ENCODE measurements at places on chromosomes 12 and 14.

DNA sequence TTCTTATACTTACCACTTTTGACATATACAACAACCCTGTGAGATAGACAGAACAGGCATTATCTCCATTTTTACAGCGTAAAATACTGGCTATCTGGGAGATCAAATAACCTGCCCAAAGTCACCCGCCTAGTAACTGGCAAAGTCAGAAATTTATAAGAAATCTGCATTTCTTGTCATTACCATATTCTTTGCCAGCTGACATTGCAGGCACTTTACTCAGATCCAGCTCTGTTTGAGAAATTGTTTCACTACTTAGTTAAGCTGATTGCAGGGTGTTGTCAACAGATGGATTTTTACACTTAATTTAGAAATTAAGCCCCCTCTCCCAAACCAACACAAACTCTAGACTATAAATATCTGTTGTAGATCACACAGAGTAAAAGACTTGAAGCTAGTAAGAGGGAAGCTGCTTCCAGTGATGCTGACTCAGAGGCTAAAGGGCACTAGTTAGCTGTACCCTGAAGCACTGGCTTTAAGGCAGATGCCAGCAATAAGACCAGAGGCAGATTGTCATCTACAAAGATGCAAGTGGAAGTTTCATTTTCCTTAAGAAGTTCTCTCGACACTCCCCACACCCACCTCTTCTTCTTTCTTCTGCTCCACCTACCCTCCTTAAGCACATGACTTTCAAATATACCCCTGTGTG lies 153.1 kb downstream of the ANO6 start:
- no peak for DNase-seq

- DNase-seq: no peak
Measured at GRCh38 chr12:80869264-80869663, 68.5 kb downstream of the LIN7A start.

DNA sequence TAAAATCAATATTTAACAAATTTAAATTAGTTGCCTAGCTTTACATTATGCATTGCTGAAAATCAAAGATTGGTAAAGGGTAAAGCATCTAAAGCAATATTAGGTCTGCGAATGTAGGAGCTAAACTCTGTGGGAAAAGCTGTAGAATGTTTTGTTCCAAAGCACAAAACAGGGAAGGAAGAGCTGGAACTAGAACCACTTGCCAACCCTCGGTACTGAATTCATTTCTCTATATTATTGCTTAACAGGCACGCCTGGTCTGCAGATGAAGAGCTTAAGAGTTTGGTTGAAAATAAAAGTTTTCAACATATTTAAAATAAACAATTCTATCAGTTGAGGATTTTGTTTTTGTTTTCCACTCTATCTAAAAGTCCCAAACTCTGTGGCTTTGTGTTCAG lies 1252.8 kb upstream of the SEL1L start:
- no peak for DNase-seq

- DNase-seq: no peak
Measured at GRCh38 chr12:2387103-2387834, 334.5 kb downstream of the CACNA1C start.

DNA sequence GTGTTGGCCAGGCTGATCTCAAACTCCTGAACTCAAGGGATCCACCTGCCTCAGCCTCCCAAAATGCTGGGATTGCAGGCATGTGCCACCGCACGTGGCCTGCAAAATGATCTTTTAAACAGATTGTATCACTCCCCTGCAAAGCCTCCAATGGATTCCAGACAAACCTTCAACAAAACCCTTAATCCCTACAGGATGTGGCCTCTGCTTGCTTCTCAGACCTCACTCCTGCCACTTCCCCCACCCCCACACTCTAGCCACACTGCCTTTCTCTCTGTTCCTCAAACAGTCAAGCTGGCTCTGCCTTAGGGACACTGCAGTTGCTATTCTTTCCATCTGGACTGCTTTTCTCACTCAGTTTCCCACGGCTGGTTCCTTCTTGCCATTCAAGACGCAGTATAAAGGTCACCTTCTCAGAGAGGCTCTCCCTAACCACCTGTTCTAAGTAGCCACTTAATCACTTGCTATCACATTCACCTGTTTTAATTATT lies 47.3 kb upstream of the TMED10 start:
- no peak for DNase-seq

GRCh38 chr14:57508756-57509155 lies 15.1 kb upstream of the CCDC198 start:
- no peak for DNase-seq

GRCh38 chr14:50676814-50677516 lies 8.9 kb upstream of the SAV1 start:
- DNase-seq: no peak

DNA sequence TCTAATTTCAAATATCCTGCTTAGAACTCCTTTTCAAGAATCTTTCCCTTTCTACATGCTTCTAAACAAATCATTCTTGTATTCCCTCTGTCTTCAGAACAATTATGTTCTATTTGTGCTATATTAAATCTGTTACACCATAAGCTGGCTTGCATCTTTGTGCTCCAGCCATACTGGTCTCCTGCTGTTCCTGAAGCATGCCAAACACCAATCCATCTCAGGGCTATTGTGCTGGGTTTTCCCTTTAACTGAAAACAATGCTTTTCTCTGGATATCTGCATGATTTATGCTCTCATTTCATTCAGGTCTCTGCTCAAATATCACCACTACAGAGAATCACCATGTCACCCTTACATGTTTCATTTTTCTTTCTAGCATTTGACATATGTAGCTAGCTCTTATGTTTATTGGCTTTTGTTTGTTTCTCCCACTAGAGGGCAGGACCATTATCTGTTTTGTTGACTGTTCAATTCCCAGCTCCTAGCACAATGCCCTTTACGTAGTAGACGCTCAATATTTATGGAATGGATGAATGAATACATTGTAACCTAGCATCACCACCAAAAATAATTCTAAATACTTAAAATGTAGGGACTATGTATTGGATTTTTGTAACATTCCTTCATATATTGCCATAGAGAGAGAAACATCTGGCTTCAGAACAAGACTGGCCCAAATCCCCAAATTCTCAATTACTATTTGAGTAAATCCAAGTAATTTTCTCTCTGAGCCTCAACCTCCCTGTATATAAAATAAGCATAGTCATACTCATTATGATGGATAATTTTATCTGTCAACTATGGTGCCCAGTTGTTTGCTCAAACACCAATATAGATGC lies 302.0 kb upstream of the SYT1 start:
- no peak for DNase-seq

DNA sequence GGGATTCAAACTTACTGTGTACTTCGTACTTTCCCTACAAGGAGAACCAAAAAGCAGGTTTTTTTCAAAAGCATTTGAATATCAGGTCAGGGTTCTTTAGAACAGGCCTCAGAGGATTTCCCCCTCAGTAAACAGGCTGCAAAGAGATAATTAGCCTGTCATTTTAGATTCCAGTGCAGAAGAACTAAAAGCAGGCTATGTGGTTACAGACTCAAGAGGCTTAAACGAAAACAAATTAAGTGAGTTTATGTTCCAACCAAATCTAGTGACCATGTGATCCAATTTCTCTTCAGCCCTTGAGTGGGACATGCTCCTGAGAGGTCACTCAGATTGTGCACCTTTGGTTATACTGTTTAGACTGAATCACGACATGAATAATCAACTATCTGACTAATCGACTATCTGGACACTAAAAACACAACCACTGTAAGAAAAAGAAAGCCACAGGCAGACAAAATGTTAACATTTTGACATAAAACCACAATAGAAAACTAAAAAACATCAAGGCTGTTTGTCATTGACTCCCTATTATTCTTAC lies 4.5 kb downstream of the TMED8 start:
- DNase-seq: peak; percentile 4

DNA sequence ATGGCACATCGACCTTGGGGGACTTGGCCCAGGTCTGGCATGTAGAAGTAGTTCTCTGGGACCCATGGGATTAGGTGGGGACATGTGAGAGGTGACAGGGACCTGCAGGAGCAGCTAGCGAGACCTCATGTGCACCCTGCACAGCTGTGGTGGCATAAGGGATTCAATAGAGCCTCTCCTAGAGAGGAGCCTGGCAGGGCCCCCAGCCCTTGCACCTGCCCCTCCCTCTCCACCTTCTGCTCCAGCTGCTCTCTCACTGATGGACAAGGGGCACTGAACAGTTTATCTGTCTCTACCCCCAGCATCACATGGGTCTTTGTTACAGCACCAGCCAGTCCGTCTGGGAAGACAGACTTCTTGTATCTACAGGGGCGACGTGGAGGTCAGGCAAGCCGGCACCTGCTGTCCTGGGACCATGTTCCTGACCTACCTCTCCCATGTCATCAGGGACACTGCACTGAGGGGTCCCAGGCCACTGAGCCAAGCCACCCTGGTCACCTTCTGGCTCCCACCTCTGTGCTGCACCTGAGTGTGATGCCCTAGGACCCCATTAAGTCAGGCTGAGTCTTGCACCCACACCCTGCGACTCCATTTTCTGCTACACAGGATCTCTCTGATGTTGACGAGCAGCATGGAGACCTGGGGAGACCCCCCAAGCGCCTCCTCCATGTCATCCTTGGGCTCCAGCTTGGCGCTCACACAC lies 32.6 kb downstream of the DDX11 start:
- no peak for DNase-seq

DNA sequence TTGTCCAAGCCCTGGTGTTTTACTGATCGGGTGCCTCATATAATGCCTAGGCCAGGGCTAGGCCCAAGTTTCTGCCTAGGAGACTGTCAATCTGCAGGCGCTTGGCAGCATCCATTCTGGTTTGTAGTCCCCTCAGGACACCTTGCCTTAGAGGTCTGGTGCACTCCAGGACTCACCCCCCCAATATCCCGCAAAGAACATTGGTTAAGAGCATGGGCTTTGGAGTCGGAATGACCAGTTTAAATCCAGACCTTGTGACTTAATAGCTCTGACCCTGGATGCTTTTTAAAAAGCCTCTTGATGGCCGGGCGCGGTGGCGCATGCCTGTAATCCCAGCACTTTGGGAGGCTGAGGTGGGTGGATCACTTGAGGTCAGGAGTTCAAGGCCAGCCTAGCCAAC lies 60.0 kb downstream of the GALNT16 start:
- no peak for DNase-seq

DNA sequence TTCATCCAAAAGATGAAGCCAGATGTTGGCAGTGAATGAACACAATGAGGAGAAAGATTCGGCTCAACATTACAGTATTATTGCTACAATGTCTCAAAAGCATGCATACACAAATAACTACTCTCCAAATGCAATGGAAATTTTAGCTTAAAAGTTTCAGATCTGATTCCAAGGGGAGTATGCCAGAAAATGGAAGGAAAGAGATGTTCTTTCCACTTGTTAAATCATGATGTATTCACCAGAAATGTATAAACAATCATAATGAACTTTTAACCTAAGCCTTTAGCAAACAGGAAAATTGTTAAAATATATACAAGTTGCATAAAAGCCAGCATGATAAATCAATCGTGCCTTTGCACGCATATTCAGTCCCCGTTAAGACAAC lies 62.1 kb downstream of the SH2B3 start:
- no peak for DNase-seq

DNA sequence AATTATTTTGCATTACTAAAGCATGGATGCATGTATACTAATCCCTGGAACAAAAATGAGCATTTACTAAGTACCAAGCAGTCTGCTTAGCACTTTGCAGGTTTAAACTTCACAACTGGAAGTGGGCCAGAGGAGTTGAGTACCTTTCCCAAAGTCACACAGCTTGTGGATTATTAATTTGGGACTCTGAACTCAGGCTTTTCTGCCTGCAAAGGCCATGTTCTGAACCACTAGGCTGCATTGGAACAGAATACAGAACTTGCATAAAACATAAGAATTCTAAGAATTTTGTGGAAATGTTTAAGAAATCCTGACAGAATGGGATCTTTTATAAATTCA lies 132.9 kb upstream of the AMIGO2 start:
- no peak for DNase-seq

GRCh38 chr12:130775953-130776856 lies 60.1 kb upstream of the RIMBP2 start:
- peak; percentile 39 for DNase-seq

DNA sequence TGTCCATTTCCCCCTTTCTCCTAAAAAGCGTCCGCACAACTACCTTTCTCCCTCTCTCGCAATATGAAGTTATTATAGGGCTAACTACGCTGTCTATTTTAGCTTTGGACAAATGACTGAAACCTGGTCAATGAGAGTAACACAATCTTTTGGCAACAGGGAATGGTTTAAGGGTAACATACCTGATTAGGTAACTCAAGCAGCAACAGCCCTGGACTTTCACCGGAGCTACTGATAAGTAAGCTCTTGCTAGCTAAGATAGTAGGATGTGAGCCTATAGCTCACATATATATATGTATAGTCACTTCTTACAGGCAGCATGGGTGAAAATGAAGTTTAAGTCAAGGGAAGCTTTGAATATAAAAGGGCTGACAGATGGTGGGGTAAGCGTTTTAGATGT lies 313.0 kb downstream of the CEP128 start:
- DNase-seq: no peak

- DNase-seq: no peak
Measured at GRCh38 chr12:112532106-112532505, 113.4 kb downstream of the PTPN11 start.

DNA sequence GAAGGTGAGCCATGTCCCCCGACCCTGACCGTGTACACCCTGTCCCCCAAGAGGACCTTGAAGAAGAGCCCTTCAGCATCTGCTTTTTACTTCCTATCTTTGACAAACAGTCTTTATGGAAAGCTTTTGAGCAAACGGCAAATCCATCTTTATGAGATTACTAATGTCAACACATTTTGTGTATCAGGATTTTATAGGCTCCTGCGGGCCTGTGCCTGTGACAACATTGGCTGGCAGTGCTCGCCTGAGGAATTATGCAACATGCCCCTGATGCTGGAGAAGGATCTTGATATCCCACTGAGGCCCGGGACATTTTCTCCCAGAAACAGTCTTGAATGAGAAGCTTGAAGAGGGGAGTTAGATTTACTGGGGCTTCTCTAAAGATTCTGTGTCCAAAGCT lies 416.5 kb downstream of the NRXN3 start:
- no peak for DNase-seq

- DNase-seq: no peak
Measured at GRCh38 chr14:77046721-77047120, 18.2 kb upstream of the IRF2BPL start.

GRCh38 chr14:71400871-71401321 lies 493.6 kb downstream of the PCNX1 start:
- DNase-seq: peak; percentile 13

GRCh38 chr12:31002999-31003398 lies 70.7 kb upstream of the DDX11 start:
- no peak for DNase-seq

Data from CD4-positive, alpha-beta T cell treated with Interleukin-2 at 100 ng/mL for 4 hours (primary cell).